ENCODE measurements at places on chromosomes 4 and X. TPM values are rescaled to one million over a fixed set of nuclear protein-coding genes. Genes with fewer than 3 reads are reported as not detected.

Gene POF1B
- total RNA-seq, result not detected

Gene USP17L24
- not detected for total RNA-seq

Gene CORIN
- 2.4 TPM for total RNA-seq

Gene DCAF8L2
- total RNA-seq, result not detected

Gene PAGE2
- total RNA-seq, result not detected

Gene GLRA3
- not detected for total RNA-seq

Gene NDST3
- under 0.01 TPM for total RNA-seq

Gene ARHGEF6
- total RNA-seq, result 5.4 TPM

Gene DAPP1
- total RNA-seq, result not detected

Gene TMPRSS11D
- not detected for total RNA-seq

Gene EDA
- 0.34 TPM for total RNA-seq

Gene FABP2
- total RNA-seq, result not detected

Gene PCYT1B
- total RNA-seq, result 3.2 TPM

Gene TRAM1L1
- 3.9 TPM for total RNA-seq

Gene CPZ
- 0.74 TPM for total RNA-seq

Gene SORCS2
- total RNA-seq, result under 0.01 TPM

Gene GAGE12D
- total RNA-seq, result not detected

Gene FGFR3
- 0.84 TPM for total RNA-seq

Gene HMX1
- not detected for total RNA-seq

Gene KLF8
- 0.59 TPM for total RNA-seq

Gene NDNF
- 0.59 TPM for total RNA-seq

Gene PLS3
- total RNA-seq, result 69.7 TPM

All from bronchus fibroblast of lung (primary cell).